Activated CD4-positive, alpha-beta T cell treated with anti-CD3 and anti-CD28 coated beads, Interleukin-2, amount 50 U/mL, for 1 hour (primary cell): ENCODE measurements at places on chromosomes 4 and X.

DNA sequence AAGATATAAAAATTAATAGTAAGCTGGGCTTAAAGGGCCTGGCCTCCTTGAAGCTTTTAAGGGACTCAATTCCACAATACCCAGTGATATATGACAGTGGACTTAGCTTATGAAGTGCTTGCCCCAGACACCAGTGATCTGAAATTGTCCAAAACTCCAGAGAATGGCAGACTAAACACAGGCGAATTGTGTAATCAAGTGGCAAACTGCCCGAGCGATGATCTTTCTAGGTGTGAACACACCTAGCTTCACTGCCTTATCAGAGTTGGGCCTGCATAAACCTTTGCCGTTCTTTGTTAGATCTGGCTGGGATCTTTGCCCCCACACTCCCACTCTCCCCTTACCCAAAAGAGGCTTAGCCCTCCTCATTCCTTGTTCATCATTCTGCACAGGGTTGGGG is 62.5 kb upstream of the SH3RF1 start:
- no peak for DNase-seq

GRCh38 chr4:179625406-179625805 is 2183.2 kb upstream of the AGA start:
- DNase-seq: no peak

DNA sequence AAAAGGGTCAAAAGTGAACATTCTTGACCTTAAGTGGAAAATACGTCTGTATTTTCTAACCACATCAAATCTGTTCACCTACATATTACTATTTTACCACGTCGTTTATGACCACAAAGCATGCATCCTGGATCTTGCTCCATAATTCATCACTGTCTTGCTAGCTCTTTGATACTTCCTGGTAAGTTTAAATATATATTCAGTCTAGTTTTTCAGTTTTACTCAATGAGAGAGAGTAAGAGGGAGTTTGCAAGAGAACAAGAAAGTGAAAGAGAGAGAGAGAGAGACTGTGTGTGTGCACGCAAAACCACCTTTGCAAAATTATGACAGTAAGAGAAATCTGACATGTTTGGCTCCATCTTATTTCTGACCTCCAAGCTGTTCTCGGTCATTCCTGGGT is 173.7 kb upstream of the GALNTL6 start:
- no peak for DNase-seq

GRCh38 chr4:183797445-183798300 is 107.4 kb upstream of the STOX2 start:
- no peak for DNase-seq

DNA sequence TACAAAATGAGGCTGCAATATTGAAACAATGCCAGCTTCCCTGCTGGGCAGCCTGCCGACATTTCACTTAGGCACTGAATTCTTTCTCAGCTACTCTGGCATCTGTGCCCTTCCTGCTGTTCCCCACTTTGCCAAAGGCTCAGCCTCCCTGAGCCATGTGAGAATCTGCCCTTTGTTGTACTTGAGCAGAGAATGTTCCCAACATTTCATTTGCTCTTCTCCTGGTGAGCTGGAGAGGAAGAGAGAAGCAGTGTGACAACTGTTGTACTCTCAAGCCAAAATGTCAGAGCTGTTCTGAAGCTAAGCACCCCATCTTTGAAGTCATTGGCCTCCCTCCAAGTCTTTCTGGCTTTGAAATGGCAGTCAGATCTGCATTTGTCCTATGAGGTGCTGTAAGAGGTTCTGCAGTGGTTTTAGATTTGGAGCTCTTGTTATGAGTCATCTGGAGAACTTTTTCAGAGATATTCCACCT is 32.5 kb downstream of the LANCL3 start:
- no peak for DNase-seq

- DNase-seq: no peak
These were observed 71.3 kb downstream of the LRBA start for GRCh38 chr4:150943818-150944217.

- DNase-seq: no peak
These were observed 30.7 kb upstream of the ATP6AP2 start for GRCh38 chrX:40550066-40550465.
